Stromal cell of bone marrow (primary cell): ENCODE measurements at places on chromosomes 3 and 15.

DNA sequence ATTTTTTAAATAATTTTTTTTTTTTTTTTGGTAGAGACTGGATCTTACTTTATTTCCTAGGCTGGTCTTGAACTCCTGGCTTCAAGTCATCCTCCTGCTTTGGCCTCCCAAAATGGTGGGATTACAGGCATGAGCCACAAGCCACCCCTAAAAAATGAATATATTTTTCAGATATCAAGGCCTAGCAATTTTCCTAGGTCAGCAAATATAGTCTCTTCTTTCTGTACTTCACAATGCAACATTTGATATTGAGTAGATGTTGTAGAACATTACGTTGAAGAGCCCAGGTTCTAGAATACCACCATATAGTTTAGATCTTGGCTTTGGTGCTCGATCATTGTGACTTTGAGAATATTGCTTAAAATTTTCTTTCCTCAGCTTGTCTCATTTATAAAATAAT, 437.9 kb downstream of the CNTN4 start:
- no peak for DNase-seq

DNA sequence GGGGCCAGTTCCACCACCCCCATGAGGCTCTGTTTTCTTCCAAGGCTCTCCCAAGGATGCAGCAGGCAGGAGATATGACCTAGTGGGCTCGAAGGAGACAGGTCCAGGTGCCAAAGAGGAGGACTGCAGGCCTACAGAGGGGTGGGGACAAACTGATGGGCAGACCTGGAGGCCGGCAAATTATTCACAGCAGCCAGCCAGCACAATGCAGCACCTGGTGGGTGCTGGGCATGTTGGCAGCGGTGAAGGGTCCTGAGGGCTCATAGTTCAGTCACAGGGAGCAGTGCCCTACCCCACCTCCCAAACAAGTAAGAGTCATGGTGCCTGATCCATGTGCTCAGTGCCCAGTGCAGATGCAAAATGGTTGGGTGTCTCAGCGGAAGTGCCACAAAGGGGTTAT, 171.7 kb downstream of the ABHD5 start:
- no peak for DNase-seq

DNA sequence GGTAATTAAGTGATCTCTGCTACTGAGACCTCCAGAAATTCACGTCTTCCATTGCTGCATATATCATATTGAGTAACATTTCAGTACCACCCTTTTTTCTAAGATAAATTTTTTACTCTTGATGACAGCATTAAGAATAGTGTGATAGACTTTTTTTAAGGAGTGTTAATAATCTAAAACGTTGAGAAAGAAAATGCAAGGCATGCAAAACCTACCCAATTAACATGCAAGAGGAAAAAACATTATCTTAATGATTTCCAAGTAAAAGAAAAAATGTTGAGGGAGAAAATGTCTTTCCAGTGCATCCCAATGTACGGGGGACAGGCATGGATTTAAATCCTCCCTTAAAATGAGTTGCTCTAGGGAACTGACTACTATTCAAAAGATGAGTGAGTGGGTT, 740 bp downstream of the CLDN16 start:
- no peak for DNase-seq

DNA sequence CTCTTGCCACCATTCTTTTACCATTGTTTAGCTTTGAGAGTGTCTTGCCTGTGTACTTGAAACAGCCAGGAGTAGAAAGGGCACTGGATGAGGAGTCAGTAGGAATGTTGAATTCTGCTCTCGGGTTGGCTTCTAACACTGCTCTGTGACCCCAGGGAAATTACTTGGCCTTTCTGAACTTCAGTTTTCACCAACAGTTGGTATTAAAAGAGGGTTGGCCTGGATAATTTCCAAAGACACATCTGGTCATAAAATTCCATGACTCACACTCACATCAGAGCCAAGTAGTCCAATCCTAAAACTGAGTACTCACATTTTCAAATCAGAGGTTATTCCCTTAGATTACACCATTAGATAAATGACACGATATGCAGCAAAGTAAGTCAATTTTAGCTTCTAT, 141.6 kb downstream of the ECT2 start:
- DNase-seq = peak; percentile 40

DNA sequence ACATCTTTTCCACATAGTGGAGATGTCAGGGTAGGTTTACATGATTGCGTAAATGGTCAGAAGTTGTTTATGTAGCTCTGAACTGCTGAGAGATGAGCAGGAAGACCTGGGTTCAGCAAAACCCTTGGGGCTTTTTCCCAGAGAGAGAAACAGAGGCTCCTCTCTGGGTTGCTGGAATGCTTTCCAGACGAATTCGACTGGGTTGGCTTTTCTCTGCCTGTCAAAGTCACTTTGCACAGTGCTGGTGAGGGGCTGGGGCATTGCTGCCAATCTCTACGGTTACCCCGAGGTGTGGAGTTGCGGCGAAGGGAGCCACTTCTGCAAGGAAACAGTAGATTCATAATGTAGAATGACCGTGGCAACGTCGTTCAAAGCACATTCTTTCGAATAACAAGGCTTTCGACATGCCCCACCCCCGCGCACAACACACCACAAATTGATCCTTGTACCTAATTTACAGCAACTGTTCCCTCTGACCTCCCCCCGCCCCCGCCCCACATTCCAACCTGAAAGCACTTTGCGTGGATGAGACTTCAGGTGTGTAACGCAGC, 950 bp upstream of the CNTN4 start:
- no peak for DNase-seq

GRCh38 chr3:188782613-188783124, 389.1 kb upstream of the TPRG1 start:
- no peak for DNase-seq

DNA sequence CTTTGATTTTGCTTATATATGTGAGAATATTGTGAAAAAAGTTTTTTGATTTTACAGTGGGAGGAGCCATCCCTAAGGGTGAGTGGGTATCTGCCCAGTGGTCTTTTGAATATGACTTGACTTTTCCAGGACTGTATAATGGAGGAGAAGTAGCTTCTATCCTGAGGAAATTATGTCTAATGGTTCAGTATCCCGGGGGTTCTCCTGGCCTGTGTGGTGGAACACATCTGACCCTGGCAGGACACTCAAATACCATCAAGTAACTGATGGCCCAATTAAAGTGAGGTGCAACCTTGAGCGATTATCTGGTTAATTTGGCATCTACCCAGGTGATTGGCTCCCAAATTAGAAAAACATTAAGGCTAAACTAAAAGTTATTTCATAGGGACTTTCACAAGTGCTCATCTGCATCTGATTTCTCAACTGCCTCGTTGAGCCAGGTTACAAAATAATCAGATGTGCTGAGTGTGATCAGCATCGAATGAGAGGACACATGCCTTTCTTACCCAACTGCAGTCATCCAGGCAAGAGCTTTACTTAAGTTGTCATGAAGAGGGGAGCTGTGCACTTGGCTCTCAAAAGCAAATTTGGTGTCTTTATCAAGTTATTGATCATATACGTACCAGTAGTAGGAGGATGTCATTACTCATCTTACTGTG, 201.4 kb downstream of the IL5RA start:
- no peak for DNase-seq

DNA sequence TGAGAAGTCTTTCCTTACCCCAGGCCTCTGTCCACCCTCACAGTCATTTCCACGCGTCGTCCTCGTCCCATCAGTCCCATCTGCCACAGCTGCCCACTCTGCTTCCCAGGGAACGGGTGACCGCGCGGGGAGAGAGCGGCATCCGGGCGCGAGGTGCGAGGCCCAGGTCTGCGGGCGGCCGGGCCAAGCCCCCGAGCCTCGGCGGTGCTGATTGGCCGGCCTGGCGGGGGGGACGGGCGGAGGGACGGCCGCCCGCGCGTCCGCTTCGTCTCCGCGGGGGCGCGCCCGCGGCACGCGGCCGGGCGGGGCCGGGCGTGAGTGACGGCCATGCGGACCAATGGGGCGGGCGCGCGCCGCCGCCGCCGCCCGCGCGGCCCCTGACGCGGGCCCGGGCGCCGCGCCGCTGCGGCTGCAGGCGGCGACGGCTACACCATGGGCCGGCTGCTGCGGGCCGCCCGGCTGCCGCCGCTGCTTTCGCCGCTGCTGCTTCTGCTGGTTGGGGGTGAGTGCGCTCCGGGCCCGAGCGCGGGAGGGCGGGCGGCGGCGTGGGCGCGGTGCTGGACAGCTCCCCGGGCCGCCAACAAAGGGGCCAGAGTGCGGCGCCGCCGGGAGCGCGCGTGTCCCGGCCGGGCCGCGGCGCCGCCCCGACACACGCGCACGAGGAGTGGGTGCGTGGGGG, at the start of gene PODXL2:
Gene PODXL2 (plus strand): TSS at position 398 of the 679 bp plus-strand sequence. CDS start 35 bp downstream, at position 433.
- no peak for DNase-seq

GRCh38 chr3:13764161-13764560, 115.7 kb downstream of the WNT7A start:
- DNase-seq = no peak

GRCh38 chr3:52845157-52845556, 10.3 kb upstream of the MUSTN1 start:
- DNase-seq = peak; percentile 69

- DNase-seq = no peak
Measured at GRCh38 chr3:14522129-14522691, 17.9 kb downstream of the GRIP2 start.

DNA sequence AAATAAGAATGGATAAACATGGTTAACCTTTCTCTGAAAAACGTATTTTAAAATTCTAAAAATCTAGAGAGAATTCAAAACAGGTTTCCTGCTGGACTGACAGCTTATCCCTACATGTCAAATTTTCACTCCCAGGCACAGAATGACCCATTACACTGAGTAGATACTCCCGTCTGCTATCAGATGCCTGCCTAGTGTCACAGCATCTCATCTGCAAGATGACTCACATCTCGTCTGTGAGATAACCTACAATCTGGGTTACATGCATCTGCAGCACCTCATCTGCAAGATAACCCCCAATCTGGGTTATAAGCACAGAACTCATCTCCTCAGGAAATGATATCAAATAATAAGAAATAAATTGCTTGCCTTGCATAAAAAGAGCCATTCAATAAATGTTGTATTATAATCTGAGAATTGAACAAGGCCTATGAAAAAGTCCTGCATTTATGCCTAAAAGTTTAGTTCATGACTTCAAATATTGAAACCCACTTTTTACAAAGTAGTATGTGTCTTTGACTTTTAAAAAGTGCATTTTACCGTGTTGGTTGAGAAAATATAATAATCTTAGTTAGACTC, 188.3 kb upstream of the THBS1 start:
- DNase-seq = no peak

GRCh38 chr3:55661571-55661970, 174.5 kb upstream of the WNT5A start:
- no peak for DNase-seq

DNA sequence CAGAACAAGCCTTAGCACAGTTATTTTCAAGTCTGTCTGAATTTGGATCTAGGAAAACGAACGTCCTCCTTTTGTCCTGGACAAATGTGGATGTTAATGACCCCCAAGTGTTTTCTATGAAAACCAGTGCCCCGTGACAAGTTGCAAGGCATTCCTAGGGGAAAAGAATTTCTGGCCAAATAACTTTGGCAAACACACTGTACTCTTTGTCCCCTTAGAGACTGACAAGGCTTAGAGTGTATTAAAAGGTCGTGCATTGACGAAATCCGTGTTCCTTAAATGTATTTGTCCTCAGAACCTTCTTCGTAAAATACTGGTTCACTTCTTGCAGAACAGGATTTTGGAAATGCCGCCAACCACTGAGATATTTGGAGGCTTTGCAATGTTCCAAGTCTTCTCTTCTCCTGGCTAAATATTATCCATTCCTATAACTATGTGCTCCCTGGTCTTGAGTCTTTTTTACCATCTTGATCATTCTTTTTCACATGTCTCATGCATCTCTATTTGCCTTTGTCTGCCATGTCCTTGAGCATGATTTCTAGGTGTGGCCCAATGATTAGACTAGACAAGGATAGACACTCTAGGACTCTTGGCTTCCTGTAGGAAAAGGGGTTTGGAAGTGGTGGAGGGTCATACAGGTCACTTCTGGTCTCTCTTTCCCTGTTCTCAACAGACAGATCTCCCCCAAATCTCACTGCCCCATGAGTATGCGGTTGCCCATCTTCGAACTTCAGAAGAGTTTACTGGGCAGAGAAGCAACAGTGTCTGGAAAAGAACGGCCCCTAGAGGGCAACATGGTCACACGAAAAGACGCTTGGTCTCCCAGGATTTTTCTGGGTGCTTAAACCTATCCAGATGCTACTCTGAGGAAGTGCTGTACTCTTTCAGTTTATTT, 117.5 kb downstream of the EDEM1 start:
- DNase-seq = no peak

GRCh38 chr3:65048151-65048550, 360.4 kb upstream of the ADAMTS9 start:
- DNase-seq = no peak

- DNase-seq = no peak
Measured at GRCh38 chr3:138578141-138578540, 15.9 kb downstream of the CEP70 start.

- no peak for DNase-seq
Measured at GRCh38 chr3:40020689-40021088, 211.3 kb downstream of the MYRIP start.

GRCh38 chr3:10561162-10561945, 56.0 kb upstream of the ATP2B2 start:
- DNase-seq = no peak

DNA sequence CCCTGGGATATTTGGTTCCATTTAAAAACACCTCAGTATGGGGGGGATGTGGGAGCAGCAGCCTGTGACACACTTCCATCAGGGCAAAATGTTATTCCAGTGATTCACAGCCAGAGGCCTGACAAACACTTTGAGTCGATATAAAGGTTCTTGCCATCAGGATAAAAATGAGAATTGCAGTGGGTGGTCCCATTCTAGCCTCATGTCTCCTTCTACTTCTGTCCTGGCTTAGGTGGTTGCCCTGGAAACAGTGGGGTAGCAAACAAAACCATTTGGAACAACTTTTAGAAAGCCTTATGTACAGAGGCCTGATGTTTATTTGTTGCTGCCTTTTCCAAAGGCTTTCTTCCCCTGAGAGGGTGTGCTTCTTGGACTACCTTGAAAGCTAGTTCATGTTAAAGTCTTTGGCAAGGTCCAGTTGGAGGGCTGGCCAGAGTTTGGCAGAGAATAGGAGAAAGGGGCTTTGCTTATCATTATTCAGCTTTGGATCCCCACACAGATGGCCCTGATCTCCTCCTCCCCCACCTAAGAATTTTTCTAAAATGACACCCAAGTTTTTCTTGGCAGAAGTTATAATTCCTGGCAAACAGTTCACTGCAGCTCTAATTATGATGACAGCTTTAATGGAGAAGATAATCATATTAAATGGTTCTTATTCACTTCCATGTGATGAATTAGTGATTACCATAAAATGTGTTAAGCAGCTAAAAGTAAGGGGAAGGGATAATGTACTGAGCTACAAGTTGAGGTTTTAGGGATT, 84.2 kb upstream of the ZNF280D start:
- no peak for DNase-seq

- peak; percentile 29 for DNase-seq
Measured at GRCh38 chr3:159766563-159767185, 222.0 kb upstream of the IL12A start.
